Stimulated activated CD8-positive, alpha-beta memory T cell treated with anti-CD3 and anti-CD28 coated beads, Interleukin-4, amount 100 ng/mL, for 4 hours (primary cell): ENCODE measurements at places on chromosomes 2 and 18.

- DNase-seq: no peak
Observed at GRCh38 chr2:169705927-169706326, 11.7 kb downstream of the PHOSPHO2 start.

DNA sequence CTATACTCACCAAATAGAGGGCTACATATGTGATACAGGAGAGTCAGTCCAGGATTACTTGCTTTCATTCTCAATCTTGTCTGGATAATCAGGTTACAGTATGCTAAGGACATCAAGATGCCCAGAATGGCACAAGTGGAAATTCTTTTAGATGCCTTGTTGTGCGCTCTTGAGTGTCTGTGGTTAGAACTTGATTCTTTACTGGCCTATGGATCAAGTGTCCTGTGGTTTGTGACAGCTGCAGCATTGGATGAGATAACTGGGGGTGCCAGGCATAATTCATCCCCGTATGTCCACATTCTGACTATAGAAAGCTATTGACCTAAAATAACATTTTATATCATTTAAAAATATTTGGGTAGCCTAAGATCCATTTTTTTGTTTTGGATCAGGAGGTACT lies 40.1 kb downstream of the CDC42EP3 start:
- DNase-seq: no peak

DNA sequence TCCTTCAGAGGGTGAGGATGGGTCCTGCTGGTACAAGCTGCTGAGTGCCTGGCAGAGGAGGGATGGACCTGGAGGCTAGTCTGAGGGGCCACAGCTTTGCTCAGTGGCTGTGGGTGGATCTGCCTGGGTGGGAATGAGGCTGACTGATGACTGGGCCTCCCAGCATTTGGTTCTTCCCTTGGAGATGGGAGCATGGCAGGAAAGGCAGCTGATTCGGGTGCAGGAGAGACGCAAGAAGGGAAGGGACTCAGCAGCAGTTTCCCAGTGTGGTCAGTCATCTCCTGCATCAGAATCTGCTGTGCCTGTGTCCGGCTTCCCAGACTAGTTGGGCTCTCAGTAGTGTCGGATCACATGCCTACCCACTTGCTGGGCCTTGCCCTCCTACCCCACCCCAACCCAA lies 7.3 kb downstream of the WIPF1 start:
- DNase-seq: no peak

DNA sequence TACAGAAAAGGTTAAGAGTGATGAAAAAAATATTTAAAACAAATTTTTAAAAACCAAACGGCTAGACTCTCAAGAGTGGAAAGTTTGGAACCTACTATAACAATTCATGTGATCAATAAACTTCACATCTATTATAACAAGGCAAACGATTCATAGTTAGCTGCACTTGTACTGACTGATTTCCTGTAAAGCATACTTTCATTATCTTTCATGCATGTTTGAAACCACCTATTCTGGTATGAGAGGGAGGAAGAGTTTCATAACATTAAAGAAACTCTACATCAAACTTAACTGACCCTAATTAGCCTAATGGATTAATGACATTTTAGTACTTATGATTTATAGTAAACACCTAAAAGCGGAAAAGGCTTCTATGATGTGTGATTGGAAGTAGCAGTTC lies 43.7 kb upstream of the VWC2L start:
- no peak for DNase-seq

DNA sequence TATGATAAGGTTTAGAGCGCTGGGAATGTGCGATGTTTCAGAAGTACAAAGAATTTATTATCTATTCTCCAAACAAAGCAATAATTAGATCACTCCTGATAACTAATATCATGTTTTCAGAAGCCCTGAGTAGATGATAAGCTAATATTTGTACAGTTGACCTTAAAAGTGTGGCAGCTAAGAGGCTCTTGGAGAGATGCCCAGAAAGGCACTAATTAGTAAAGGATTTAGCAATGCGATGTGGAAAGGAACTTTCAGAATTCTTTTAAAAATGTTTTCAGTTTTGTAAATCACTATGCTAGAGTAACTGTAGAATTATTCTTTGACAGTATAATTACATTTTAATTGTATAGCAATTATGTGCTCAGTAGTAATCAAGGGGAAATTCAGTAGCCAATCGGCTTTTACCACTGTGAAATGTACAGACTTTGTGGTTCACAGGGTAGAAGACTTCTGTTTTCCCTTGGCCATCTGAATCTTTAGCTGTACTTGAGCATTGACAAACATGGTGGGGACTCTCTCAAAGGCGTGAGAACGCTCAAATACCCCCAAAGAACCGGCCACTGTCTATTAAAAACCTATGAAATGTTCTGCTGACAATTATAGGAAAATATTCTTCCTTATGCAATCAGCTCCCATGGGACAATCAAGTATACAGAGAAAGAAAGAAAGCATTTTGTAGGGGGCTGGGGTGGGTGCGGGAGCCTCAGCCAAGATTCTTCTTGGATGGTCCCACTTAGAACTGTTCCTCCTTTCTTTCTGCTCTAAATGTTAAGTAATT lies 262.8 kb upstream of the AGAP1 start:
- no peak for DNase-seq

DNA sequence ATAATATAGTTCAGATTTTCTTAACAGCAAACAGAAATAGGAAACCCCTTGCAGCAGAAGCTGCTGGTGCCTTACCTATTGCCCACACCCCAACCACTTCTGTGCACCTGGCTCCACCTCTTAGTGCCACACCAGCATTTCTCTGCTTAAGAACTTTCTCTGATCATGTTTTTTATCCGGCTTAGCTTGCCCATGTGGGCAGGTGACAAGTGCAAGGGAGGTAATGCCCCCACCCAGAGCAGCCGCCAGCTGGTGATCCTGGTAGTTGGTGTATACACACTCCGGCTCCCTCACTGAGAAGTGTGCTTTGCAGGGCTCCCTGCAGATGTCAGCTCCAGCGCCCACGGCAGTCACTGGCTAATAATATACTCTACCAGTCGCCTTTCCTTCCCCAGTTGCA lies 126.3 kb downstream of the ALPK2 start:
- DNase-seq: no peak

- no peak for DNase-seq
Observed at GRCh38 chr18:21335927-21336488, 94.0 kb downstream of the GREB1L start.

GRCh38 chr18:54229421-54230059 lies 5.1 kb upstream of the MBD2 start:
- DNase-seq: no peak

DNA sequence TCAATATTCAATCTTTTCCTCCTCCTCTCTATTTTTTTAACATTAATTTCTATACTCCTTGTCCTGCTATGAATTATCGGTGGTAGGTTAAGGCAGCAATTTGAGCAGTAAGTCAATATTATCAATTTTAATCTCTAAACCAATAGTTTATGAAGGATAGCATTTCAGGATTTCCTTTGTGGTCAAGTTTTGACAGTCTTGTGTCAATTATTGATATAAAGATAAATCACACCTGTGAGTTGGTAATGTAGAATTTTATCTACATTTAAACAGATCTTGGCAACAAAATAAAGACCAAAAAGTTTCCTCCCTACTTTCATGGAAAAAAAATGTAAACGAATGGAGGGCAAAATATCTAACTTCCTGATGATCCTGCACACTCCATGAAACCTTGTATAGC lies 87.3 kb downstream of the IKZF2 start:
- no peak for DNase-seq
